GM23248 (cell line): ENCODE measurements at places on chromosomes 7 and 10.
A peak's percentile ranks its signal among the peaks of the same experiment; 100 is the strongest.

DNA sequence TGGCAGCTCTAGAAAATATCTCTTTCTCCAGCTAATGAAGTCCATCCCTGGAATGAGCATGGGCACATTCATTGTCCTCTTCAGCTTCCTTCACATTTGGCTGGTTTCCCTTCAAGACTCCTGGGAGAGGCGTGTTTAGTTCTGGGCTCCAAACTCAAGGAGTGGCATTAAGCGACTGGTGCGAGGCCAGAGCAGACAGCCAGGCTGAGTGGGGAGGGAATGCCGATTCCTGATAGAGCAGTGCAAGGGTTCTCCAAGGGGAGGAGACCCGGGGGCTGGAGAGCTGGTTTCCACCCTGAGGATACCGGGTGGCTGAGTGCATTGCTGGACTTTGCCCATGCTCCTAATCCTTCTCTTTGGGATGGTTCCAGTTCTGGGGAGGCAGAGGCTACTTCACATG is 372.1 kb downstream of the RPS24 start:
- DNase-seq, result peak; percentile 23

GRCh38 chr7:121175826-121176225 is 153.0 kb upstream of the WNT16 start:
- DNase-seq, result no peak

DNA sequence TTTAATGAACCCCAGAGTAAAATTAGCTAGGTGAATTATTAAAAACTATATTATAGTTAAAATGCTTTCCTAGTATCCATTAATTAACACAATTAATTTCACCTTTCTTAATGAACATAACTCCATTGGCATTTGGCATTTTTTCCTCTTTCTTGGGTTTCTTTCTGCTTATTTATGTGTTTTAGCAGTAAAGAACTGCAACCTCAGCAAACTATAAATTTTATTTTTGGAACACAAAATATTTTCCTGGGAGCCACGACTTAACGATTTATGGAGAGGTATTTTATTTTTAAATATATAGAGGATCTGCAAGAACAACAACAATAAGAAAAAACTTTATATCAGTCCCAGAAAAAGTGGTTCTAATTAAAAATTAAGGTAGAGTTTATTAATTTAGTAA is 447.4 kb upstream of the ETV1 start:
- no peak for DNase-seq

DNA sequence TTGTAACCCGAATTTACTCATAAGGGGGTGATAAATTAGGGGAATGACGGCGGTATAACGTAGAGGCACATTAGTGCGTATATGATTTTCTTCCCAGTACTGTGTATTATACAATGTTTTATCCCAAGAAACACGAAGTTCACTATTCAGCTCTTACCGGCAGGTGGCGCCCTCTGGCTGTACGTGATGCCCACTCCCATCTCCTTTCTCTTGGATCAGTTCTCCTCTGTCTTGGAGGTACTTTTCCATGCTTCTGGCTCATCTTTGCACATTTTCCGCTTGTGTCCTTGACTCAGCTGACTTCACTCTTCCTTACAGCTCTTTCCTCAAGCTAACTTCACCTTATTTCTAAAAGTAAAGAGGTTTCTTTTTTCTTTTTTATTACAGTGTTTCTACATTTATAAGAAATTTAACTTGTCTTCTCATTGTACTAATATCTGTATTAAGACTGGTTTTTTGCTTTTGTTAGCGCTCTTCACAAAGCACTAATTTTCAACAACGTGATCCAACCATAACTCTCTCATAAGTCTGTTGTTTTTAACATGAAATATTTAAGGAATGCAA is 21.3 kb downstream of the TMEM176B start:
- peak; percentile 73 for DNase-seq

GRCh38 chr10:64037071-64037661 is 516.0 kb downstream of the REEP3 start:
- no peak for DNase-seq

DNA sequence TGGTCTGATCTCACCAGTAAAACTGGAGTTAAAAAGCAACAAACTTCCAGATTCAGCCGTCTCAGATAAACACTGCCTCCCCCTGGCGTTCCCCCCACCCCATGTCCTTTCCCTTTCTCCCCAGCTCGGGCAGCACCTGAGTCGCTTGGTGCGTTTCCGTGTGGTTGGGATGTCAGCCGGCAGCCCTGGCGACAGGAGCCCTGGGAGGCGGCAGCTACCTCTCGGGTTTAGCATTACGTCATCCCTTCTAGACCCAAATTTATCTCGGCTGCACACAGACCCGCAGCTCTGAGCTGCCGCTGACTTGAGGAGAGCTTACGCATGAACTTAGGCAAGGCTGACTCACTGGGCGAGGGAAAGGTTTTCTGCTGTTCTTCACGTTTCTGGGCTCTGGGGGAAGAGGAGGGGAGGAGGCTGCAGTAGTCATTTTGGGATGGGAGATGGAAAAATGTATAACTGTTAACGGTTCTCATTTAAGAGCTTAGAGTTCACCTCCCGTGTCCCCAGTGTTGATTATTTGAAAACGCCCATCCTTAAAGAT is 14.4 kb downstream of the MXI1 start:
- DNase-seq, result peak; percentile 99
